ENCODE measurements at places on chromosomes 1 and 21. TPM values are rescaled to one million over a fixed set of nuclear protein-coding genes. Genes with fewer than 3 reads are reported as not detected.

The LCE6A gene
- not detected for total RNA-seq

The KCNA2 gene
- total RNA-seq, result 2.6 TPM

The HCRTR1 gene
- not detected for total RNA-seq

The NBPF20 gene
- total RNA-seq, result 2.1 TPM

The SH2D1B gene
- total RNA-seq, result 133 TPM

All from natural killer cell (primary cell).